A673 (cell line): ENCODE measurements at places on chromosomes 4 and X.
A peak's percentile ranks its signal among the peaks of the same experiment; 100 is the strongest.

- no peak for DNase-seq
Observed at GRCh38 chr4:79044141-79044659, 105.0 kb upstream of the PAQR3 start.

DNA sequence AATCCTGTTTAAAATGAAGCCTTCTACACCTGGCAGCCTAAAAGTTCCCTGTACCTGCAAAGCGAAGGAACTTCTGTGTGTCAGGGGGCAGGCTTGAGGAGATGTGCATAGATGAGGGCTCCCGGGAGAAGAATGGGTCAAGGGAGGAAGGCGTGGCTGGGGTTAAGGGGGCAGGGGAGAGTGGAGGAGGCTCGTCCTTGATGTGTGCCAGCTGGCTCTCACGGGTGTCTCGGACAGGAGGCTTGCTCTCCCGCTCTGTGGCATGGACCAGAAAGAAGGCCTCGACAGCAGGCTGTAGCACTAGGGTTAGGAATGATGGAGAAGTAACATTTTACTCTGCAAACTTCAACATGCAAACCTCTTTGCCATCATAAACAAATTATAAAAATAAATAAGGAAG, 104.6 kb upstream of the HSD17B10 start:
- no peak for DNase-seq

DNA sequence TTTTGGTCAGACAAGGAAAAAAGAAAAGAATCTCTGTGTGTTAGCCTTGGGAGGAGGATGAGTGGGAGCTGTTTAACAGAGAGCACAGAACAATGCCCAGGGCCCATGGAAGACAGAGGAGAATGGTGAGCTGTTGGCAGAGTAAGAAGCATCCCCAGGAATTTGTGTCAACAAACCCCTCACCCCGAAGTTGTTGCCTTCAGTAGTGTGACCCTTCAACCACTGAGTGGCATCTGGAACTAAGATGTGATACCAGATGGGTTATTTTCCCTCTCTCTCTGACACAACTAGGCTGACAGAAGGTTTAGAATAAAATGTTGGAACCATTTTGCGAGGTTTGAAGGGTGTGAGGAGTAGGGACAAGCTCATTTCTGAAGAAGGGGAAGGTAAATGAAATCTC, 25.1 kb downstream of the IGSF1 start:
- no peak for DNase-seq

DNA sequence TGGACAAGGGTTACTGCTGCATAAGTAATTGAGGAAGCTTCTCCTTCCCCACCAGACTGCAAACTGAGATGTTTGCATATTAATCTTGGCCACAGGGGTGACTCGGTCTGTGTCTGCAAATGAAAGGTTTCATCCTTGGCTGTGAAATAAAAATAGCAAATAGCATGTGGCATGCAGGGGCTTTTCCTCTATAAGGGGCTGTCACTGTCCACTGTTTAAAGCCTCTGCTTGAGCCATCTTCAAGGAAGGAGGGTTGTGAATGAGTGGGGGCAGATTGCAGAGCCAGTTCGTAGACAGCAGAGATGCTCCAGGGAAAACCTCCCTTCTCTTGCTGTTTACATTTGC, 33.3 kb downstream of the TMSB4X start:
- no peak for DNase-seq

- no peak for DNase-seq
Observed at GRCh38 chr4:171629182-171629581, 184.0 kb upstream of the GALNTL6 start.

GRCh38 chr4:69818060-69818639, 41.8 kb downstream of the SULT1E1 start:
- no peak for DNase-seq

DNA sequence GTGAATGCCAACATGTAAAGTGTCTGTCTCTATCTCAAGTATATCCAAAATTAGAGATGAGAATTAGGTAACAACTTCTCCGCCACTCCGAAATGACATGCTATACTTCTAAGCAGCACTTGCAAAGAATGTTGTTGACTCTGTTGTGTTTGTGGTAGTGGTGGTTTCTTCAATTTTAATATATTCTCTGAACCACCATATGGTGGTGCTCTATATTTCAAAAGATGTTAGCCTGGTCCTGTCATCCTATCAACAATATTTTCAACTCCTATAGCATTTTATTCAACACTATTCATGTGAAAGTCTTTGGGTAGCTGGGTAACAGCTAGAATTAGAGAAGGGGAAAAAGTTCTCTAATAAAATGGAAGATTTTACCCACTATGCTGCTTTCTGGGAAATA, 1622.8 kb upstream of the IGFBP7 start:
- no peak for DNase-seq

DNA sequence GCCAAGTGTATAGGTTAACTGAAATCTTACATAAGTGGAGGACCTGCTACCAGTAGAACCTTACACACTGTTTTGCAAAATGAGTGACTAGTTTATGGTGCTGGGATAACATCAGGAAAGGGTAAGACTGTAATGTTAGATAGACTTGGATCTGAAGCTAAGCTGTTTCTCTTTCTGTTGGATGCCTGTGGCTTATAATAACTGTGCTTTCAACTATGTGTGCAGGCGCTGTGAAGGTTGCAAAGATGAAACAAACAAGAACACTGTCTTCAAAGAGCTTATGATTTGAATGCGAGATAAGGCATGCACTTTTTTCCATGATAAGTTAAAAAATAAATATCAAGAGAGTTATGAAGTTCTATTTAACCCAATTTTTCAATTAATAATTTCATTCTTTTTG, 34.5 kb upstream of the LCORL start:
- no peak for DNase-seq

DNA sequence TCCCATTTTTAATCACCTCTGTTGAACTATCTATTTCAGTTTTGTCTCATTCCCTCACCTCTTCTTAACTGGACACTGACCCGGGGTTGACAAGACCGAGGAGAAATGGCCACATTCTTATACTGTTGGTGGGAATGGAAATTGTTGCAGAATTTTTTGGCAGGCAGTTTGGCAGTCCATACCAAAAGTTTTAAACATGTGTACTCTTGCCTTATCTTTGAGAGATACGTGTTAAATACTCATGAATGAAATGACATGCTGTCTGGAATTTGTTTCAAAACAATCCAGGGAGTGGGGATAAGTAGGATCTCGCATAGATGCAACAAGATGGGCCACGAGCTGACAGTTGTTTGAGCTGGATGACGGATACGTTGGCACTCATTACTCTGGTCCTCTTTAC, 12.1 kb downstream of the FGFBP1 start:
- no peak for DNase-seq

GRCh38 chrX:71056867-71057266, 11.3 kb downstream of the SNX12 start:
- no peak for DNase-seq

DNA sequence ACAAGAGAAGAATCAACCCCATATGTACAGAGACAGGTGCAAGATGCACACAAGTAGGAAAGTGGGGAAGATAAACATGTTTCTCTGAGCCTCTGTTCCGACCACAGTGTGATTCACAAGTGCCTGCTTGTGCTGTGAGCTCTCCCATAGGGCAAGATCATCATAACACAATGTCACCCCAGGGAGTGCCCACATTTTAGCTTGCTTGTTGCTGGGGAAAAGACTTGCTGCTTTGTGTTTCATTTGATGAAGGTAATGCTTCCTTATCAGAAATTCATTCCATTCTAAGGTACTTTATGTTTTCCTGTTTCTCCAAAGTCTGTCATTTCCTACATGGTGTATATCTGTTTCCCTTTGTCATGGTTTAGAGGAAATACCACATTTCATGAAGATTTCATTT, 304.5 kb upstream of the DIPK2B start:
- DNase-seq, result peak; percentile 15

GRCh38 chrX:45781901-45782553, 581.4 kb upstream of the DIPK2B start:
- peak; percentile 82 for DNase-seq

DNA sequence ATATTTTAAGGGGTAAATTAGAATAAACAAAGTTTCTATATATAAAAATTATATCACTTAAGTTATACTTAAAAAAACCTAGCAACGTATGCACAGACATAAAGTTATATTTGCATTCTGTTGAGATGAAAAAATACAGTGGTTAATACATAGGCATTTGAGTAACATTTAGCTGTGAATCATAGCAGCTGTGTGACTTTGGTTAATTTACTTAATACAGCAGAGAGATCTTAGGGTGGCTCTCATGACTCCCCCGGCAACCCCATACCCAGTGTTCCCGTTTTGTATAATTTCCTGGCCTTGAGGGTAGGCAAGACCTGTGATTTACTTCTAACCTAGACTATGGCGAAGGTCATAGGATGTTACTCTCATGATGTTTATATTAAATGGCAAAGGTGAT, 504.8 kb downstream of the INPP4B start:
- DNase-seq, result no peak

DNA sequence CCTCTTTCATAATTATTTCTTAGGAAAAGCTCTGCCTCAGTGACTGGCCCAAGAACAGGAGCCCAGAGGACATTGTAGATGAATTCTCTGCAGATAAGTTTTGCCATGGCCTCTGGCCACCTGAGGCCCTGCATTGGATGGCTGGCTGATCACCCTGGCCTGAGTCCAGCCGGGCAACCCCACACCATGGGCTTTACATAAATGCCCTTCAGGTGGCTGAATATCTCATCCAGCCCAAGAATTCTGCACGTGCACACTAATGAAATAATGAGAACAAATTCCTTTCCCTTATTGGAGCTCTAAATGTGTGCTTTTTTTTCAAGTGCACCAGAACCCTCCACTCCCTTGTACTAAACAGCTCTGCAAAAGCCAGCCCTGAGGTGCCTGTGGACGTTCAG, 65.7 kb downstream of the IRF2 start:
- no peak for DNase-seq

DNA sequence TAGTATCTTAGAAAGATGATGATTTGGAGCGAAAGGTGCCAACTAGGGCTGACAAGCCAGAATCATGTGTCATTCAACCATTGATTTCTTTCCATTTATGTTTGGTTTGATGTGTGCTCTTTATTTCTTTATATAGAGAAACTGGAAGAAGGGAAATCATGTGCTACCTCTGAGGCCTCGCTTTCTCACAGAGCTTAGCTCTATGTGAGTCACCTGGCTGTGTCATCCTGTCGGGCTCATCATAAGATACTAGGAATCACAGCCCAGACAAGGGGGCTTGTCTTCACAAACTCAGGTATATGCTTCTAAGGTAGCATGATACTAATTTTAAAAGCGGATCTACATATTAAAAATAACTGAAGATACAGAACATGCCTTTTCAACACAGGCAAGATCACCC, 81.7 kb upstream of the GPM6B start:
- DNase-seq, result no peak

DNA sequence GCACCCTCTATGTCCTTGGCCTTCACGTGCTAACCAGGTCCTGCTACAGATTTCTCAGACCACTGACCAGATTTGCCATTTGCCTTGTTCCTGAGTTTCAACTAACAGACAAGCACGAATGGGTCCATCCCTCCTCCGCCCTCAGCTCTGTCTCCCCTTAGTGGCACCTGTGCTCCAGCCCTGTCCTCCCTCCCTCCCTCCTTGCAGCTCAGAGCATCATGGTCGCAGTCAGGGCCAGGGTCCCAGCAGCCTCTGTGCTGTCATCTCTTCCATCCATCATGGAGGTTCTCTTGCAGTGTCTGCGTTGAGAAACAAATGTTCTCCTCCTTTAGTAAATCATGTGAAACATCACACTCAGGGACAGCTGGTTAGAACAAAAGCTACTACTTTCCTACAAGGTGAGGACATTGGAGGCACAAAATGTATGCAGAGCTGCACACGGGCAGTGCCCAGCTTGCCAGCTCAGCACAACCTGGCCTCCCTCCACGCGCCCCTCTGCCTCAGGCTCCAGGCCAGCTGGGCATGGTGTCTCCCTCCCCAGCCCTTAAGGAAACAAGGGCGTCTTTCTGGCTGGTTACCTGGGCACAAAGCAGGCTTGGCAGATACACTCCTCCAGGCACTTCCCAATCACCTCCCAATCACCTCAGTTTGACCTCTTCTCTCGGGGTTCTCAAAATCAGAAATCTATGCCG, 79.5 kb upstream of the ATP6AP2 start:
- DNase-seq, result no peak

DNA sequence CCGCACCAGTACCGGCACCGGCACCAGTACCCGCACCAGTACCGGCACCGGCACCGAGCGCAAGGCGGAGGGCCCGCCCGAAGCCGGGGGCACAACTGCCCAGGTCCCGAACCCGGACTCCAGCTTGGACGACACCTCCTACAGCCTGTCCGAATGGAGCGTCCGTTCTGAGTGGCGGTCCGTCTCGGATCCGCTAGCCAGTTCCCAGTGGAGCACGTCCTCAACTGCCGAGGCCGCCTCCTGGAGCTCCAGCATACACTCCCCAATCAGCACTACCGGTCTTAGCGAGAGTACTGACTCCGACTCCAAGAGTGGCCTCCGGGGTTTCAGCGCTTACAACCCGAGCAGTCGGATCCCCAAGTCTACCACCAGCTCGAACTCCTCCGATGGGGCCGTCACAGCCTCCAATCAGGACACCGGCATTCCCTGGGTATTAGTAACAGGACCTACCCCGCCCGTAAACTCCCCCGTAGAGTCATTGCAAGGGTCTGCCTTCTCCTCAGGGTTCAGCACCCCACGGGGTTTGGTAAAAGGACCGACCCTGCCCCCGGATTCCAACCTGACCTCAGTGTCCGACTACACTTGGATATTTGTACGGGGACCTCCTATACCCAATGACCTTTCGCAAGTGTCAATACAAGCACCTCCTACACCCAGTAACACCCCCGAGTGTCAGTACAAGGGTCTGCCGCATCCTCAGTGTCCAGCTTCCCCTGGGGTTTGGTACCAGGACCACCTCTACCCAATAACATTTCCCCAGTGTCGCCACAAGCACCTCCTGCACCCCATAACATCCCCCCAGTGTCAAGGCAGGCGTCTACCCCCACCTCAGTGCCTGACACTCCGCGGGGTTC, 721 bp upstream of the MAOA start:
- DNase-seq, result peak; percentile 45

DNA sequence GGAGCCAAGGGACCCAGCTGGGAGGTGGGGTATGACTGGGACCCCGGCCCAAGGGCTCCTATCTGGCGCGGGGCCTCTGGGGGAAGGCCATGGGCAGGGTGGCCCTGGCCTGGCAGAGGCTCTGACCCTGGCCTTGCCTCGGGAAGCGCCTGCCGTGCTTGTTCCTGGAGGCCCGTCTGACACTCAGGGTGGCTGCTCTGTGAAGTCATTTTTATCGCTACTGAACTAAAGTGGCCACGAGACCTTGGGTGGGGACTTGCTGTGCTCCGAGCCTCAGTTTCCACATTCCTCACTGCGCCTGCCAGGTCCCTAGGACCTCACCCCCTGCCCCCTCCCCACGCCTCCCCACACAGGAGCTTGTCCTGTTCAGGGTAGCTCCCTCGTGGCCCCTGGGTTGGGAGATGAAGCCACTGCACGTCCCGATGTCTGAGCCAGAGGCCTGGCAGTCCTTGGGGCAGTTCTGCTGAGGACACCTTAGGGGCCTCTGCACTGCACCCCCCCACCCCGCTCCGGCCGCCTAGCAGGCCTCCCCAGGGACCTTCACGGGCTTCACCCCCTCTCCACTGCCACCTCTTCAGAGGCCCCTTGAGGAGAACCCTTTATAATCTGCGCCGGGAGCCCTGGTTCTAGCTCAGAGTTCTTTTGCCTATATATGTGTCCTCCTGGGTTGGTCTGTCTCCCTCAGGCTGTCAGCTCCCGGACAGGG, 639 bp upstream of the SORCS2 start:
- no peak for DNase-seq

- no peak for DNase-seq
Observed at GRCh38 chr4:176044589-176044951, 21.1 kb upstream of the WDR17 start.

- DNase-seq, result no peak
Observed at GRCh38 chr4:148061795-148062194, 329.9 kb downstream of the ARHGAP10 start.
